ENCODE measurements at places on chromosomes 2 and 18. TPM values are rescaled to one million over a fixed set of nuclear protein-coding genes. Genes with fewer than 3 reads are reported as not detected.

DNA sequence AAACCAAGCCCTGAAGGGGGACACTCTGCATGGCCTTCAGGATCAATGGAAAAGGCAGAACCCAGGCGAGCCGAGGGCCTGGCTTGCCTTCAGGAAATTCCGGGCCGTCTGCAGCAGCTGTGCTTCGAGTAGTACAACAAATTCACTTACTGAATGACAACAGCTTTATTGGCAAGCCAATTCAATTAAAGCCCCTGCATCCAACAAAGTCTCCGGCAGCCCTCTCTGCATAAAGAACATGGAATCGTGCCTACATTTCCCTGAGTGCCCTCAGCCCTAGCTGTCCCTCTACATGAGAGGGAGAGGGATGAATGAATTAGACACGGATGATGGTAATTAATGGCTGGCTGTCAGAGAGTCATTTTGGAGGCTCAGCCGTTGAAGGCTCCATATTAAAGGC is 189.0 kb downstream of the BCL11A start:
- H3K27me3 ChIP-seq, result no peaks in the 10 kb centered on the region
- no peak overlapping the region for H3K27ac ChIP-seq
- H3K4me3 ChIP-seq, result no peak overlapping the region
- H3K36me3 ChIP-seq, result no peaks in the 10 kb centered on the region

GRCh38 chr2:143988082-143988481 is 531.8 kb downstream of the ZEB2 start:
- no peak overlapping the region for H3K4me3 ChIP-seq
- H3K27ac ChIP-seq, result no peak overlapping the region
- no peaks in the 10 kb centered on the region for H3K36me3 ChIP-seq
- H3K4me1 ChIP-seq, result no peaks in the 10 kb centered on the region
- no peaks in the 10 kb centered on the region for H3K27me3 ChIP-seq
- no peak for DNase-seq

The ST6GAL2 gene
- total RNA-seq, result not detected

- peak; percentile 12 for DNase-seq
- no peak overlapping the region for H3K4me3 ChIP-seq
- H3K4me1 ChIP-seq, result peaks cover 14% of the 10 kb centered on the region
These were observed 135.5 kb downstream of the GLI2 start for GRCh38 chr2:120871016-120871635.

GRCh38 chr2:84866122-84866521 is 14.8 kb downstream of the TRABD2A start:
- H3K4me1 ChIP-seq, result no peaks in the 10 kb centered on the region
- H3K27me3 ChIP-seq, result no peaks in the 10 kb centered on the region
- H3K36me3 ChIP-seq, result no peaks in the 10 kb centered on the region
- DNase-seq, result no peak

GRCh38 chr2:59339121-59339836 is 1098.2 kb upstream of the FANCL start:
- no peaks in the 10 kb centered on the region for H3K27me3 ChIP-seq
- no peak overlapping the region for H3K4me3 ChIP-seq
- no peak overlapping the region for H3K27ac ChIP-seq
- H3K36me3 ChIP-seq, result no peaks in the 10 kb centered on the region
- no peaks in the 10 kb centered on the region for H3K4me1 ChIP-seq

Measured in psoas muscle (tissue), 8 donors.